Posterior vena cava (tissue), 2 donors: ENCODE measurements at places on chromosomes 11 and 22. TPM values are rescaled to one million over a fixed set of nuclear protein-coding genes. Genes with fewer than 3 reads are reported as not detected.

The OR8B2 gene
- total RNA-seq: not detected

The MS4A3 gene
- not detected for total RNA-seq

The TENM4 gene
- 7.4 TPM for total RNA-seq

The SCGB1D2 gene
- total RNA-seq: not detected

The SCN4B gene
- 3.5 TPM for total RNA-seq

The CASP5 gene
- total RNA-seq: 0.42 TPM

The APOBEC3H gene
- total RNA-seq: 0.24 TPM

The FAT3 gene
- total RNA-seq: 38.6 TPM

The CRACR2B gene
- total RNA-seq: 4.3 TPM

The POU2AF3 gene
- total RNA-seq: 2.8 TPM

The LYVE1 gene
- 292 TPM for total RNA-seq

The RTN4RL2 gene
- 2.9 TPM for total RNA-seq

The VWCE gene
- 1.6 TPM for total RNA-seq

The CBLIF gene
- not detected for total RNA-seq

The MRPL40 gene
- 22.5 TPM for total RNA-seq

The KRTAP5-8 gene
- not detected for total RNA-seq

The FADS1 gene
- total RNA-seq: 29.8 TPM

The GRIK4 gene
- total RNA-seq: not detected

The BDNF gene
- 12.5 TPM for total RNA-seq

The GRAP2 gene
- 2.0 TPM for total RNA-seq

The ANKK1 gene
- not detected for total RNA-seq

The TBCEL gene
- total RNA-seq: 32.7 TPM

The MIOX gene
- not detected for total RNA-seq

The DEUP1 gene
- not detected for total RNA-seq

The TNNT3 gene
- 45.3 TPM for total RNA-seq

The OR6A2 gene
- total RNA-seq: 0.33 TPM

The DRD2 gene
- 0.51 TPM for total RNA-seq

The FGF19 gene
- not detected for total RNA-seq

The SDHAF2 gene
- 23.4 TPM for total RNA-seq

The HOATZ gene
- total RNA-seq: not detected

The C11orf21 gene
- 1.3 TPM for total RNA-seq

The HMBS gene
- 21.1 TPM for total RNA-seq

The PRG3 gene
- not detected for total RNA-seq

The PITPNM1 gene
- 31.5 TPM for total RNA-seq

The OR10D3 gene
- not detected for total RNA-seq

The DUSP18 gene
- total RNA-seq: 8.5 TPM

The UCP3 gene
- total RNA-seq: 1.1 TPM

The PANX3 gene
- not detected for total RNA-seq

The DGCR6 gene
- total RNA-seq: 1.0 TPM

The LRP5 gene
- 46.2 TPM for total RNA-seq

The PRCP gene
- total RNA-seq: 75.9 TPM

The TRIM49 gene
- not detected for total RNA-seq

The A4GALT gene
- total RNA-seq: 59.8 TPM

The ZP1 gene
- total RNA-seq: not detected

The LRP4 gene
- total RNA-seq: 10.1 TPM

The CLCF1 gene
- 10.0 TPM for total RNA-seq

The MYRF gene
- 3.1 TPM for total RNA-seq

The SLC1A2 gene
- total RNA-seq: 1.9 TPM

The TRIM29 gene
- 8.7 TPM for total RNA-seq

The DERL3 gene
- 0.95 TPM for total RNA-seq
